ENCODE measurements at places on chromosomes 7 and 10.
A peak's percentile ranks its signal among the peaks of the same experiment; 100 is the strongest.

GRCh38 chr7:74027683-74028320 is at the start of gene ELN:
ELN (plus strand) TSS chr7:74028173; CDS start chr7:74028188, 15 bp downstream.
- no peak for DNase-seq

- DNase-seq, result peak; percentile 45
Observed at GRCh38 chr10:58385784-58386112, 538 bp downstream of the TFAM start.

GRCh38 chr10:86164960-86165630 is 201.5 kb downstream of the GRID1 start:
- no peak for DNase-seq

GRCh38 chr7:106599343-106599698 is 61.6 kb downstream of the CCDC71L start:
- DNase-seq, result peak; percentile 6

DNA sequence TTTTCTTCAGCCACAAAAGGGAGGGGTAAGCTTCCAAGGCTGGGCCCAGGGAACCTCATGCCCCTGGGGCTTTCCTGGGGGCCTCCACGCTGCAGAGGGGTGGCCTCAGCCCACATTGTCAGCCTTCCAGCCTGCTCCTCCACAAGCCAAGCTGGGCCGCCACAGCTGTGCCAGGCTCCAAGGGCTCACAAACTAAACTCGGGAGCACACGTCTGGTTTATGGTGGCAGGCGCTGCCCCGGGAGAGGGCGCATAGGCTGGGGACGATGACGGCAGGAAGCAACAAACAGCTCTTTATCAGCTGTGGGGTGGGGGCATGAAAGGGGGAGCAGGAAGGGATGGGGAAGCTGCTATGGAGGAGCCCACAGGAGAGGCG is 6.3 kb upstream of the CDH23 start:
- no peak for DNase-seq

GRCh38 chr7:150801946-150802771 is 1.6 kb downstream of the TMEM176A start:
- DNase-seq, result no peak

DNA sequence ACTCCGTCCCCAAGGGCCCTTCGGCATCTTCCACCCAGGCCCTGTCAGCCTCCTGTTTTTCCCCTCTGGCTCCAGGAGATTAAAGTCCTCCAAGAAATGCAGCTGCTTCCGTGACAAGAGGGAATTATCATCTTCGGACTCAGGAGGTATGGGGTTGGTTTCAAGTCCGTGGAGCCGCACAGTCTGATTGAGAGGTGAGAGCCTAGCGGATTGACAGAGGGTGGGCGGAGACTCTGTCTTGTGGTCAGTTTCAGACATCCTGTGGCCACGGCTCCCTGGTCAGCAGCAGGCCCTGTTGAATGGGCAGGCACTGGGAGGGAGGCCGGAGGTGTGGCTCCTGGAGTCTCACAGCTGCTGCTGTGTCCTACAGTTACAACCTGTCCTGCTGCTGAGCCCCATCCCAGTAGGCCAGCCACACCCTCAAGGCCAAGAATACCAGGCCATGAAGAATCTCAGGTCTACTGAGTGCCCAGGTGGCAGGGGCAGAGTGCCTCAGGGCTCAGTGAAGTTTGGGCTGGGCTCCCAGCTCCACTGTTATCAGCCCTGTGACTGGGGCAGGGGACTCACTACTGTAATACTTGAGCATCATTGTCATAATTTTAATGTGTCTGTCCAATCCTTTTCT is 49.3 kb upstream of the ZNF716 start:
- no peak for DNase-seq

DNA sequence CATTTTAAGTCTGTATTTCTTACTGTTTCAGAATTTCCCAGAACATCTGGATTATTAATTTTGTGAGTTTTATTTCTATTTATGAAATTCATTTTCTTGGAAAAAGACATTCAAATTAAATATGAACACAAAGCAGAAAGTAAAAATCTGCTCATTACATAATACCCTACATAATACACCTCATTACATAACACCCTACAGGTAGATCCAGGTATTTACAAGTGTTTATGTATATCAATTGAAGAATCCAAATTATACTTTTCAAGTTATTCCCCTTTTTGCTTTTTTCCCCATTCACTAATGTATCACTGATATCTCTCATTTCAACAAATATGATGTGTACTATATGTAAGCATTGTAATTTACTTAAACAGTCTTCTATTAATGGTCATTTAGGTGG is 129.1 kb downstream of the USP6NL start:
- no peak for DNase-seq

GRCh38 chr7:51062222-51062987 is 254.2 kb downstream of the COBL start:
- DNase-seq, result no peak

- DNase-seq, result no peak
Observed at GRCh38 chr10:101879456-101880231, 36.0 kb upstream of the KCNIP2 start.

GRCh38 chr10:15361131-15361530 is 10.0 kb downstream of the FAM171A1 start:
- DNase-seq, result no peak

DNA sequence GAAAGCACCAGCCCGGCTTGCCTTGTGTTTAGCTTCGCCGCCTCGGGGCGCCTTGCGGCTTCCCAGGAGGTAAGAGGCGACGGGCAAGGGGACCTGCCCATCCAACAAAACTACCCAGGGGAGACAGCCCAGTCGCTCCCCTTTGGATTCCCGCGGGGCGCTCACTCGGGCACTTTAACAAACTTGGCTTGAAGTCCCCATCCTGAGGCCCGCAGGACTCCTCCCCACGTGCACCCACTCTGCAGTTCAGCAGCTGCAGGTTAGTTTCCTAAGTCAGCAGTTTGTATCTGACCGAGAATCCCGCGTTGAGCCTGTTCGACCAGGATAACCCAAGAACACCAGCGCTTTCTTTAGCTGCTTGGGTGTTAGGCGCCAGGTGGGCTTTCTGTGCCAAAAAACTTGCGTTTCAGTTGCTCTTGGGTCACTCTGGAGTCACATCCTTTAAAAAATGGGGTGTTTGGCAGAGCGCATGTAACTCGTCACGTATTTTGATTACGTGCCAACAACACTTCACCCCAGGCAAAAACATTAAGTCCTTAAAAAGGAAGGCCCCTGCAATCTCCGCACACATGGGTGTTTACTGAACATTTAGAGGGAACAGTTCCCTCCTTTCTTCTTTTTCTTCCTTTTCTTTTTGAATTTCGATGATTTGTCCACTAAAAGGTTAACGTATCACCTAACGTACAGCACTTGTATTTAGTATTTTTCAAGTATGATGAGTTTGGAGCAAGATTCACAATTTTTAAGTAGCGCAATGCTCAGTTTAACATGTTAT is 876 bp downstream of the DNAH11 start:
- no peak for DNase-seq

DNA sequence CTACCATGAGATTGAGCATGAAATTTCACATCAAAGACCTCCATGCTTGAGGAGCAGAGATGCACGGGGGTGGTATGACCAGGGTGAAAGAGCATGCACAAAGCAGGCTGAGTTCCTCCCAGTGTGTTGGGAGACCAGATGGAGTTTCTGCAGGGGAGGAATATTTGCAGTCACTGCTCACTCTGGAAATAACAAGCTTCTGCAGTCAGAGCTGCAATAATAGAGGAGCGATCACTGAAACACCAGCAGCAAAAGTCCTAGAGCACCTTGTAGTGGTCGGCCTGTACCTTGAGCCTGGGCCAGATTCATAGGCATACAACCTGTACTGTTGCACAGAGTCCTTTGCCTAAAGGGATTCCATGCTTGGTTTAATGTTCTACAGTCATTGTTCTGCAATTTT is 184.5 kb upstream of the SP8 start:
- no peak for DNase-seq

DNA sequence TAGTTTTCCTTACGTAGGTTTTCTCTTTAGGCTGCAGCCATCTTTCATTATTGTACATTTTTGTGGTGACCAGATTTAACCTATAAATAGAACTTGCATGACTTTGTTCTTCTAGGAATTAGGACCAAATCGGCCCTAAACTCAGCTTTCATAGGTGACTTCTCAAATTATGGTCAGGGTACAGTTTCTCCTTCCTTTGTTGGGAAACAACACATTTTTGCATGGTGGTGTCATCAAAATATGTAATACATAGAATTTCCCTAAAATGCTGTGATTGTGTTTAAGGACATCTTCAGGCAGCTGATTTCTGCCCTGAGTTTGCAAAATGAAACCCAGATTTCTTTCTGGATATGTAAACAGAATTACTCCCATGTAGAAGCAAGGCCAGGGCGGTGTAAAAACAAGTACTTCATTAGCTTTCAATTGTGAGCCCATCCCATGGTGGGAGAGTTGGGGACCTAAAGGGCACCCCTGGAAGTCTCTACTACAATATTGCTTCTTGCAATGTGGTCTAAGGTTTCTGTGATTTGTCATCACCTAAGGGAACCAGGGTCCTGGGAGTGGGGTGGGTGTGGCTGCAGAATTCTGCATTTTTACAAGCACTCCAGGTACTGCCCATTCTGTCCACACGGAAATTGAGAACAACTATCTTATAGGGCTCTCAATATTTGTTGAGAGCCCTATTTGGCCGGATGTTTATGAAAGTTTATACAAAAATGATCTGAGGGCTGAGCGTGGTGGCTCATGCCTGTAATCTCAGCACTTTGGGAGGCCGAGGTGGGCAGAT is 121.0 kb upstream of the FAM171A1 start:
- no peak for DNase-seq

DNA sequence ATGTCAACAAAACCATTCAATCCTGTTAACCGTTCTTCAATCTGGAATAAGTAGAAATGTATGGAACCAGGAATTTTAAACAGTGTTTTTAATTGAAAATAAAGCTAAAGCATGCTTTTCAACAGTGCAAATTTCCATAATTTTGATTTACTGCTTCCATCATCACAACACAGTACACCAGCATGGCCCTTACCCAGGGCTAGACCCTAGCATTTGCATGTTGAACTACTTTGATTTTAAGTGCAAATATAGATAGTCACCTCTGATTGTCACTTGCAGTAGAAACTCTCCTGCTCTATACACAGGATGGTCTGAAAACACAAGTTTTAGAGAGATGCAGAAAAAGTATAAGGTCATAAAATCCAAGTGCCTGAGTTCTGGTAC is 12.1 kb downstream of the SKIDA1 start:
- DNase-seq, result no peak

DNA sequence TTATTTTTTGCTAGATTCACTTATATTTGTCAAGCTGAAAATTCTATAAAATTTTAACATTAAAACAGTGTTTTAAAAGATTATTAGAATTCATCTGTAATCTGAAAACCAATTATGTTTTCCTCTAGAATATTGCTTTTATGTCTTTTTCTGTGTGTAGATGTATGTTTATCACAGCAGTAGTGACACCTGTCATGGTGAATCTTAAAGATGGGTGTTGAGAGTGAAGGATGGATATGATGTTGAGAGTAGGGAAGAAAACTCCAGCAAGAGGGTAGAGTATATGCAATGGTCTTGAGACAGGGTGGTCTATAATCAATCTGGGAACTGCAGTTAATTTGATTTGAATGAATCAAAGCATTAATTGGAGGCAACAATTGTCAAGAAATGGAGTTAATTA is 336.9 kb upstream of the CDC14C start:
- no peak for DNase-seq

DNA sequence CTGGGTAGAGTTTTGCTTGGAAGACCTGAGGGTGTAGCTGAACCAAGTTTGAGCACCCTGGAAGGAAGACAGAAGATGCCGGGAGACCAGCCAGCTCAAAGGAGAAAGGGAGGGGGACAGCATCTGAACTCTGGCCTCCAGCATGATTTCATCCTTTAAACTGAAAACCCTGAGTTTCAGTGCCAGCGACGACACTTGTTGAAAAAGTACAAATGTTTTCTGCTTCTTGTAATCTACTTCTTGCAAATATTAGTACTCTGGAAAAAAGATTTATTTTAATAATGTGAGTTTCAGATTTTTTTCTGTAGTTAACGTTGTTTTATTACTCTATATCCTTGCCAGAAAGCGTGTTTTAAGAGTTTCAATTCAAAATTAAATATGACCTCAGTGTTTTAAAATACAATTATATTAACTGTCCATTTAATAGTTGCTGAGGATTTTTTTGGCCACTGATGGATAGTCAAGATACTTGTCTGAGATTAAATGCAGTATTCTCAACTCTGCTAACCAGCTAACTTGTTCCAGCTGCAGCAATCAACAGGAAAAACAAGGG is 227.7 kb downstream of the MGMT start:
- no peak for DNase-seq

DNA sequence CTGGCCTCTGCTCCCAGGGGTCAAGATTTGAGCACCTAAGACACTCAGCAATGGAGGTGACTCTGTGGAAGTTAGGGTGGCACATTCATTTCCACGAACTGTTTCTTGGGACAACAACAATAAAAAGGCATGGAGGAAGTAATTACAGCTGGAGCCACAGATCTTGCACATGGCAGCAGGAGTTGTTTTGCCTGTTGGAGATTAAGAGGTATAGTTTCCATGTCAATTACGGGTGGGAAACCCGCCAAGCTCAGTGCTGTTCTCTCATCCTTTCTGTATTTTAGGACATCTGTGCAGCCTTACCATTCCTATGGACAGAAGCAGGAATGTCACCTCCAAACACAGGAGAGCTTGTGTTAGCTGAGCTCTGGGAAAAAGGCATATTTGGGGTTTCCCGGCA is 201.2 kb downstream of the SNX10 start:
- DNase-seq, result no peak

DNA sequence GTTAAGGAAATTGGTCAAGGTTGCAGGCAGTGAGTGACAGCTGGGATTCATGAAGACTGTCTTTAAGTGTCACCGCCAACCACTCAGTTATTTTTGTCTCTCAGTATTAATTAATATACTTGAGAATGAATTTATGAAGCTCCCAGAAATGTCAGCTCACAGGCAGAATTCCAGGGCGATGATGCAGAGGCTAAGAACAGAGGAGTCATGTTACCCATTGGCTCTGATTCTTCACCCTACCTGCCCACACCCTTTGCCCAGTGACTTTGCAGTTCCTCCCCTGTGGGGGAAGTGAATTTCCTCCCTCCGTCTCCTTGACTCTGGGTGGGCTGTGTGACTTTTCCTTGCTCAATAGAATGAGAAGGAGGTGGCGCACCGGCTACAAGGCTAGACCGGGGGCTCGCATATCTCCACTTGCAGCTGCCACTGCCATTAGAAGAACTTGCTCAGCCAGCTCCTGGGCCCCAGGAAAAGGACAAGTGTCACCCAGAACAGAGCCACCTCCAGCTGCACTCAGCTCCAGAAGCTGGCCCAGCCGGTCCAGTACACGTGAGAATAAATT is 157.1 kb upstream of the PRKCQ start:
- peak; percentile 89 for DNase-seq

- DNase-seq, result no peak
Observed at GRCh38 chr7:78260826-78261225, 462.3 kb downstream of the PHTF2 start.

DNA sequence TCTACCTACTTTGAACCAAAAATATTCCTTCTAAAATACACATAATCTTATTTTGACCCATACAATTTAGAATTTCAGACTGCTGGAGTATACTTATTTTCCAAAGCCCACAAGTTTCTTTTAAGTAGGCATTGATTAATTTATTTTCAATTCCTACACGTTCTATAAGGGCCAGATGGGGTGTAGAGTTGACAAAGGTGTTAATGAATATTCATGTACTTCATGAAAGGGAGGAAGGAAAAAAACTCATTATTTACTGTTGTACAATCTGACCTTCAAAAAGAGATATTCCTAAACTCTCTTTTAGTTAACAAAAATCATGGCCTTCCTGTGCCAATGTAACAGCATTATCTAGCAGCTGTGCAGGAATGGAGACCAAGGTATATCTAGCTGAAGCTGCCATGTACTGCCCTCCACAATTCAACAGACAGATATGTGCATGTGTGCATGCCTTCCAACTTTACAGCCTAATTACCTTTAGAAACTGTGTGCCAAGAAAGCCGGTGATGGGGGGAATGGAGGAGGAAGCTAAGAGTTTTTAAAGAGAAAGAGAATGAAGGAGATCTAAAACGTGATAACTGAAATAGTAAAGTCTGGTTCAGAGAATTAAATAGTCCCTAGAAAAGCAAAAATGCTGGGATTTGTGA is 108.9 kb downstream of the UPF2 start:
- DNase-seq, result no peak
